Spinal cord (tissue), 10 donors: ENCODE measurements at places on chromosomes 16 and 17. TPM values are rescaled to one million over a fixed set of nuclear protein-coding genes. Genes with fewer than 3 reads are reported as not detected.

Gene TBC1D3E
- not detected for total RNA-seq

Gene CSH2
- not detected for total RNA-seq

Gene TIGD7
- 20.3 TPM for total RNA-seq

DNA sequence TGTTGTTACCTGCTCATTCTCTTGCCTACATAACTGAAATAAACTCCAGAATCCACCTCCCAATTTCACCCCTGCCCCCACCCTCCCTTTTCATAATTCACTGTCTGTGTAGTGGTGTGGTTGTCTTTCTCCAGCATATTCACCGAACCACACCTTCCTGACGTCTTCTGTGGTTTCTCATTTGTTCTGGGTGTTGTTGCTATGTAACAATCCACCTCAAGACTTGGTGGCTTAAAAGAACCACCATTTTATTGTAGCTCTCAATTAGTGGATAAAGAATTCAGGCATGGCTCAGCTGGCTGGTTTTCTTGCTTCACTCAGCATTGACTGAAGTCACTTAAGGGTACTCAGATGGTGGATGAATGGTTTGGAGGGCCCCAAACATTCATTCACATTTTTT, 229.8 kb downstream of the MAF start:
- H3K27me3 ChIP-seq = no peaks in the 10 kb centered on the region
- no peak for DNase-seq
- no peaks in the 10 kb centered on the region for H3K4me1 ChIP-seq
- H3K4me3 ChIP-seq = no peak overlapping the region

GRCh38 chr16:12059216-12059769, 82.8 kb downstream of the SNX29 start:
- no peak overlapping the region for H3K27ac ChIP-seq
- no peak for DNase-seq

- H3K27ac ChIP-seq = no peak overlapping the region
- H3K36me3 ChIP-seq = peaks cover 66% of the 10 kb centered on the region
- no peak for DNase-seq
- H3K4me1 ChIP-seq = peaks cover 5% of the 10 kb centered on the region
- no peaks in the 10 kb centered on the region for H3K27me3 ChIP-seq
- no peak overlapping the region for H3K4me3 ChIP-seq
Observed at GRCh38 chr17:45118691-45119090, 13.6 kb downstream of the PLCD3 start.

DNA sequence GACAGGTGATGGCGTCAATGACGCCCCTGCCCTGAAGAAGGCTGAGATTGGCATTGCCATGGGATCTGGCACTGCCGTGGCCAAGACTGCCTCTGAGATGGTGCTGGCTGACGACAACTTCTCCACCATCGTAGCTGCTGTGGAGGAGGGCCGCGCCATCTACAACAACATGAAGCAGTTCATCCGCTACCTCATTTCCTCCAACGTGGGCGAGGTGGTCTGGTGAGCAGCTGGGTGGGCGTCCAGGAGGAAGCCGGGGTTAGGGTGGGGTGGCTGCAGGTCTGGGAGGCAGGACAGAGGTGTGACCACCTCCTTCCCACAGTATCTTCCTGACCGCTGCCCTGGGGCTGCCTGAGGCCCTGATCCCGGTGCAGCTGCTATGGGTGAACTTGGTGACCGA, 23.2 kb downstream of the RABEP2 start:
- no peak for DNase-seq
- no peak overlapping the region for H3K4me3 ChIP-seq
- H3K27me3 ChIP-seq = no peaks in the 10 kb centered on the region
- no peak overlapping the region for H3K27ac ChIP-seq

GRCh38 chr16:67930678-67931211, 917 bp downstream of the CTRL start:
- no peak overlapping the region for H3K27ac ChIP-seq
- peaks cover 43% of the 10 kb centered on the region for H3K4me1 ChIP-seq
- peaks cover 74% of the 10 kb centered on the region for H3K36me3 ChIP-seq
- no peak overlapping the region for H3K4me3 ChIP-seq
- DNase-seq = no peak
